G401 (cell line): ENCODE measurements at places on chromosomes 13 and 19.

GRCh38 chr13:25675060-25675459 lies 303.3 kb downstream of the ATP8A2 start:
- no peak for DNase-seq

- no peak for DNase-seq
These were observed 4.3 kb downstream of the CALM3 start for GRCh38 chr19:46605356-46605821.

DNA sequence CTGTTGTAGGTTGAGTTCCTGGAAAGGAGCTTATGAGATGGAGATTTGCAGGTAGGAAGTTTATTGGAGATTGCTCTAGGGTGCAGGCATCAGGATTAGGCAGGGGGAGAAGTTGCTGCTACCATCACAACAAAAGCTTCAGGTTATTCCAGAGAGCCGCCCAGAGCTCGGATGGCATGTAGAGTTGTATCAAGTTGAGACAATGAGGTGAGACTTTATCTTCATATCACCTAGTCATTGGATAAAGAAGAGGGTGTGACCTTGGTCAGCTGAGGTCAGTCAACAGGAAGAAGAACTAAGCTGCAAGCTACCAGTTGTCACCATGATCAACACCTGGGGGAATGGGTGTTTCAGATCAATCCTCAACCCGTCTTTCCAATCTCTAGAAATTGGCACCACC lies 342.0 kb downstream of the RFC3 start:
- DNase-seq = no peak

DNA sequence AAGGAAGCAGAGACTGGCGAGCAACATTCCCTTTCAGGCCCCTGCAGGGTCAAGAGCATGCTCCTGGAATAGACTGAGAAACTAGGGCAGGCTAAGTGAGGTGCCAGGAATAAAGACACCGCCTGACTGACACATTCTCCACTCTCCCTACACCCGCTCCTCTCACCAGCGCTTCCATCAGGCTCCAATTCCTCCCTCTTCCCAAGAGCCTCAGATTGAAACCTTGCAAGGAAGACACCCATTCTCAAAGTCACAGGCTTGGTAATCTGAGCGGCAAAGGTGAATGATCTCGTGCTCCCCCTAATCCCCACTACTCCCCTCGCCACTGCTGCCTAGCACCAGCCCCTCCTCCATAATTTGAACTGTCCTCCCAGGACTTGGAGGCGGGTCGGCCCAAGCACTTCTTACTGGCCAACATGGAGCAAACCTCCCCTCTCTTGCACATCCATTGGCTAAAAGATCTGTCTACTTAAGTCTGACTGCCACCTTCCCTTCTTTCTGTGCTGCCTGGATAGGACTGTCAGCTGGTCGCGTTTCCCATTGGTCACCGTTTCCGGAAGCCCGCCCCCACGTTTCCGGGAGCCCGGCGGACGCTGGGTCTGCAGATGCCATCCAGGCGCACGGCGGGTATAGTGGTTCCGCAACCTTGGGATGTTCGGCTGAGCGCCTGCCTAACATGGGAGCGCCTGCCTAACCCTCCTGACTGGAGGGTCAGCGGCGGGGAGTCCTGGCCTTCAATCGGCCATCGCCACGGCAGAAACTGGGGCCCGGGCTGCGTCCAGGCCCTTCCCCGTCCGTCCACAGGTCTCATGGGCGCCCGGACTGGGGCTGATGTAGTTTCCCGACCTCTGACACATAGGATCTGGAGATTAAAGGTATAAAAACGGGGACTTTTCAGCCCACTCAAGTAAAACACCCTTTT lies 33.6 kb downstream of the ZNF383 start:
- peak; percentile 92 for DNase-seq

GRCh38 chr19:45554481-45554880 lies 30.1 kb downstream of the OPA3 start:
- no peak for DNase-seq

DNA sequence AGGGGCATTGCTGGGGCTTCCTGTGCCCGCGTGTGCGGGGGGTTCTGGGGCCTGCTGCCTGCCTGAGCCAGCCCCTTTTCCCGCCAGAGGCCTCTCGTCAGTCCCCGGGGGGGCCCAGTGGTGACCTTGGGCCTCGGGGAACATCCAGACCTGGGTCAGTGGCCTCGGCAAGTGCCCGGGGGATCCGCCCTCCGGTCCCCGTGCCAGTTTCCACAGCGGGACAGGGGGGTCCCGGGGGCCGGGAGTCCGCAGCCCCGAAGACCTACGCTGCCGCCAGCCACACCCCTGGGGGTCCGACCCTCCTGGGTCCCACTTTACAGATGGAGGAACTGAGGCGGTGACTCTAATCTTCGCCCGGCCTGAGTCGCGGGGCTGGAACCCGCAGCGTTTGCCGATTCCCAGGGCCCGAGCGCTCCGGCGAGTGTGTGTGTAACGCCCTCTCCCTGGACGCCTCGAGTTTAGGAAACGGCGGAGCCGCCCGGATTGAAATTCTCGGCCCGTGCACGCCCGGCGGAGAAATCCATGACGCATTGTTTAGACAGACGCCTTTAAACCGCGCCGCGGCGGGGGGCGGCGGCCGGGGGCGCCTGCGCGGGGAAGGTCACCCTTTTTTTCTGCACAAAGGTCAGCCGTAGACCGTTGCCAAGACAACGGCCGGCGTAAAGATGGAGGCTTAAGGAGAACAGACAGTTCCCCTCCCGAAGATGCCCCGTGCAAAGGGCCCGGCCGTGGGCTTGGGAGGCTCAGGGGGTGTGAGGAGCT lies 39.3 kb downstream of the EFNA2 start:
- peak; percentile 71 for DNase-seq
